Metanephros (tissue), 2 donors: ENCODE measurements at places on chromosomes 6 and 20. TPM values are rescaled to one million over a fixed set of nuclear protein-coding genes. Genes with fewer than 3 reads are reported as not detected.

Gene MYT1
- total RNA-seq = 0.29 TPM

Gene MLIP
- 5.0 TPM for total RNA-seq

Gene FUCA2
- 33.2 TPM for total RNA-seq

Gene SGK2
- total RNA-seq = 40.2 TPM

Gene EEF1A2
- 139 TPM for total RNA-seq

Gene TINAG
- total RNA-seq = 17.2 TPM

Gene PDE7B
- total RNA-seq = 13.0 TPM

Gene CDH26
- total RNA-seq = 6.4 TPM

Gene SLC26A8
- 0.29 TPM for total RNA-seq

Gene SAMD10
- total RNA-seq = 6.5 TPM

Gene TIAM2
- total RNA-seq = 16.1 TPM

Gene HLA-DOB
- total RNA-seq = 0.88 TPM

Gene ROMO1
- total RNA-seq = 237 TPM
